T-helper 1 cell (primary cell): ENCODE measurements at places on chromosomes 3 and 15.

- no peak for DNase-seq
Observed at GRCh38 chr3:150936693-150937092, 31.5 kb upstream of the MINDY4B start.

DNA sequence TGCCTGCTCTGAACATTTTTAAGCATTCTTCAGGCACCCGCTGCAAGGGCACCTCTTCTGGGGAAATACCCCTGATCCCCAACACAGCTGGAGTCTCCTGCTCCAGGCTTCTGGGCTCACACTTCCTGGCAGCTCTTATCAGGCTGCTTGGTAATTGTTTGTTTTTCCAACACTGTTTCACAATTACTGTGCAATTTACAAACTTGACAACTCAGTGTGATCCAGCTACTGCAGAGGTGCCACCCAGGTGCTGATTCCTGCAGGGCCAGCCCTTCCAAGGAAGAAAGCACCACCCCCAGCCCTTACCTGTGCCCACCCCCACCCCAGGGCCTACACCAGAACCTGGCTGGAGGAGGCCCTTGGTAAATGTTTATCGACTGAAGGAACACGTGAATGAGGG is 66.5 kb downstream of the MAGEF1 start:
- DNase-seq, result no peak

- DNase-seq, result no peak
Observed at GRCh38 chr15:75049392-75049791, 26.0 kb downstream of the PPCDC start.

DNA sequence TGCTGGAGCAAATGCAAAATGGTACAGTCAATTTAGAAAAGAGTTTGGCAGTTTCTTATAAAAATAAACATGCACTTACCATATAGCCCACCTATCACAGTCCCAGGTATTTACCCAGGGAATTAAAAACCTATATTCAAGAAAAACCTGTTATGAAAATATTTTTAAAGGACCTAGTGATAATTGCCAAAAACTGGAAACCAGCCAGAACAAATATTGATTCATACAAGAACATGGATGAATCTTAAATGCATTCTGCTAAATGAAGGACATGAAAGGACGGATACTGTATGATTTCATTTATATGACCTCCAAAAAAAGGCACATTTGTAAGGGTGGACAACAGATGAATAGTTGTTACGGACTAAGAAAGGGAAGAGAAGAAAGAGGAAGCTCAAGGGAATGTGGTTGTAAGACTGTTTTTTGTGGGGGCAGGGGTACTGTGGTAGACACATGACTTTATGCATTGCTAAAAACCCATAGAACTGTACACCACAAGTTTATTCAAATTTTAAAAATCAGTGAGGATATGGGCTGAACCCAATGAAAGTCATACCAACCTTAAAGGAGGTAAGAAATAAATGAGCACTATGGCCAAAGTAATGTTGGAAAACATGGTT is 61.0 kb downstream of the ZBBX start:
- no peak for DNase-seq

- no peak for DNase-seq
Observed at GRCh38 chr3:48694610-48695392, 9.1 kb upstream of the NCKIPSD start.

DNA sequence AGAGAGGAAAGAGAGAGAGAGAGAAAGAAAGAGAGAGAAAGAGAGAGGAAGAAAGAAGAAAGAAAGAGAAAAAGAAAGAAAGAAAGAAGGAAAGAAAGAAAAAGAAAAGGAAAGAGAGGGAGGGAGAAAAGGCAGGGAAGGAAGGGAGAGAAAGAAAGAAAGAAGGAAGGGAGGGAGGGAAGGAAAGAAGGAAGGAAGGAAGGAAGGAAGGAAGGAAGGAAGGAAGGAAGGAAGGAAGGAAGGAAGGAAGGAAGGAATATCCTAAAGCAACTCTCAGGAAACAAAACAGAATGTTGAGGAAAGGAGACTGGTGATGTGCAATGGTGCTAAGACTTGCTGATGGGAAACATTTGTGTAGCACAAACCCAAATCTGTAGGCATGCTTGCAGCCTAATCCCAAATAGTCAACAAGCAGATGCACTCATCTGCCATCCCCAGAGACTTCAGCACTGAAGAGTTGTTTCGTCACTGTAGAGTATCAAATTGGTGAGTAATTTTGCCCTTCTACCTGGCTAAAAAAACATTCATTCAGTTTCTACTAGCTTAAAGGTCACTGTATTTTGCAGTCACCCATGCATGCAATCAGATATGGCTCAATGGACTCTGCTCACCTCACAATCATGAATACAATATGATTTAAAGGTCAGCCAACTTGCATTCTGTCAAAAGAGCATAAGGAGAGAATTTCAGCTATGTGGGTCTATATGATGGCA is 480.3 kb downstream of the FGF12 start:
- DNase-seq, result no peak

- no peak for DNase-seq
Observed at GRCh38 chr3:104735691-104736090, 631.0 kb upstream of the ALCAM start.

DNA sequence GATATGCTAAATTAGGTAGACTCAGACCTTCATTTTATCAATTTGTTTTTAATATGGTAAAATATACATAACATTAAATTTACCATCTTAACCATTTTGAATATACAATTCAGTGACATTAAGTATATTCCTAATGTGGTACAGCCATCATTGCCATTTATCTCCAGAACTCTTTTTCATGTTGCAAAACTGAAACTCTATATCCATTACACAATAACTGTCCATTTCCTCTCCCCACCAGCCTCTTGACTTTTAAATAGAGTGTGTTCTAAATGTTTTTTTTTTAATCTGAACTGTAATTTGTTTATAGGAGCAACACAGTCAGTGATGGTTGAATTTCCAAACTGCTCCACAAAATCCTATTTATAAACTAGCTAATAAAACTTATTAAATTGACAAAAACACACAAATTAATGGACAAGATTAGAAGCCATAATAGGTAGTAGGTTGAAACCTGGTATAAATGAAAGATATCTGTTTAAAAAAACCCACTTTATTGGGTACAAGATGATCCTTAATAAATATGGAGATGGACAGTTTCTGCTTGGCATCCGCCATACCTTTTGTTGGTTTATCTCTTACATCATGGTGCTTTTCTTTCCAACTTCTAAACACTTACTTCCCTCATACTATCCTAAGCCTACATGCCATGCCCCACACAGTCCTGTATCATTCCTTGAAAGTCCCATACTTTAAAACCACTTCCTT is 142.4 kb downstream of the ZPLD1 start:
- DNase-seq, result no peak

DNA sequence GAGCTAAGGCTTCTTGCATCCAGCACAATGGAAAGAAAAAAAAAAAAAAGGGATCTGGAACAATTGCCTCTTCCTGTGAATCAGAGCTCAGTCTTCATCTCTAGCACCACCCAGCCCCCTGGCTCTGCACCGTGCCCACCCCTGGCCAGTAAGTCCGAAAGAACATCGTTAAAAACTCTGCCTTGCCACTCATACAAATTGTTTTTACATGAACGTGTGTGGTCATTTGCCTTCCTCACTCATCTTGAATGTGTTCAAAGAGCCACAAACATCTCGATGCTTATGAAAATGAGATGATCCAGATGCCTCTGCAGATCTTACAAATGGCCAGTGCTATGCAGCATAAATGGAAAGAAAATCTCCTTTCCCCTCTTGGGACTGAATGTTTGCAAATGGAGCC is 400.0 kb upstream of the PPP2R3A start:
- DNase-seq, result no peak
